Muscle of leg (tissue), 16 donors: ENCODE measurements at places on chromosomes 6 and 20. TPM values are rescaled to one million over a fixed set of nuclear protein-coding genes. Genes with fewer than 3 reads are reported as not detected.

Gene ZC2HC1B
- not detected for polyA plus RNA-seq

- DNase-seq = no peak
Measured at GRCh38 chr6:158071121-158072082, 89.7 kb downstream of the SYNJ2 start.

DNA sequence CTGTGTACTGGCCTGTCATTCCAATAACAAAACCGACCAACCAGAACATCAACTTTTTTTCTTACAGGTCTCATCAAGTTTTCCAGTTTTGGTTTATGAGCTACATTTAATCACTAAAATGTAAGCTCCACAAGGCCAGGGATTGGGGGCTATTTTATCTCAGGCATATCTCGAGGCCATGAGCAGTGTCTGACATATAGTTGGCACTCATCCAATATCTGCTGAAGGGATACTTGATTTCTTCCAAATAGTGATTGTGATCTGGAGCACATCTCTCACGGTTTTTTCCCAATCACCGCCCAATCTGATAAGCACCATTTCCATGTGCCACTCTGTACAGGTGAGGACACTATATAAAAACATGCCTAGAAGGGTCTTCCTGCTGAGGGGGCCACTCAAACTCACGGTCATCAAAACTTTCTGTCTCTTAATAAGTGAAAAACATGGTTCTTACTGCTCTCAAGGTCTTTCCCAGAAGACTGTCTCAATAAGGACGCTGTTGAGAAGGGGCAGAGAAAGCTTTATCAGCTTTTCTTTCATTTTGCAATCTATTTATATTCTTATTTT, 65.5 kb downstream of the MAN1A1 start:
- DNase-seq = no peak

Gene HTR1E
- polyA plus RNA-seq = not detected

Gene SLC17A1
- polyA plus RNA-seq = not detected

DNA sequence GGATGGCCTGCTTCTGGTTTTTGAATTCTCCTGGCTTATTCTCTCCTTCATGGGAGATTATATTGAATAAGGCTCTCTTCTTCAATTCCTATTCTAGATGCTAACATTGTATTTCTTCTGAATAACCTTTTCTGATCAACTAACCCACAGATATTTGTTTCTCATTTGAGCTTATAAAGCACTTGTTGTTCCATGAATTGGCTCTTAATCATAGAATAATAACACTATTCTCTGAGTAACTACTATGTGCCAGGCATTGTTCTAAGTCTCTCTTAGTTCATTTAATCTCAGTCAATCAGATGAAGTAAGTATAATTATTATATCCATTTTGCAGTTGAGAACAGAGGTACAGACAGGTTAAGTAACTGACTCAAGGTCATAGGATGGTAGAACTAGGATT, 136.3 kb upstream of the MLIP start:
- DNase-seq = no peak

Gene RALY
- 153 TPM for polyA plus RNA-seq
